Muscle of leg (tissue), 16 donors: ENCODE measurements at places on chromosomes 6 and 20. TPM values are rescaled to one million over a fixed set of nuclear protein-coding genes. Genes with fewer than 3 reads are reported as not detected.

DNA sequence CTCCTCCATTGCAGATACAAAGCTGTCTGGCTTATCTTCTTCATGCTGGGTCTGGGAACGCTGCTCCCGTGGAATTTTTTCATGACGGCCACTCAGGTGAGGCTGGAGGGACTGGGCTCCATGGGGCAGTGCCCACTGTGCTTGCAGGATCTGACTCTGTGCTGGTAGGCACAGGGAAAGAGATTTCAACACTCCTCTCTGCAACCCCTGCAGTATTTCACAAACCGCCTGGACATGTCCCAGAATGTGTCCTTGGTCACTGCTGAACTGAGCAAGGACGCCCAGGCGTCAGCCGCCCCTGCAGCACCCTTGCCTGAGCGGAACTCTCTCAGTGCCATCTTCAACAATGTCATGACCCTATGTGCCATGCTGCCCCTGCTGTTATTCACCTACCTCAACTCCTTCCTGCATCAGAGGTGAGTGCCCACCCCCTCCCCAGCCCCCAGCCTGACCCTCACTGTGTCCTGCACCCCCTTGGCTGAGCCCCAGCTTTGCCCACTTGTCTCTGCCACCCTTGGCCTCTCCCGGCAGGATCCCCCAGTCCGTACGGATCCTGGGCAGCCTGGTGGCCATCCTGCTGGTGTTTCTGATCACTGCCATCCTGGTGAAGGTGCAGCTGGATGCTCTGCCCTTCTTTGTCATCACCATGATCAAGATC, 6.1 kb downstream of the SLC29A1 start:
- no peak for DNase-seq

Gene TRIM31
- polyA plus RNA-seq, result not detected

Gene FAM162B
- 4.6 TPM for polyA plus RNA-seq

Gene BEND6
- 0.36 TPM for polyA plus RNA-seq

DNA sequence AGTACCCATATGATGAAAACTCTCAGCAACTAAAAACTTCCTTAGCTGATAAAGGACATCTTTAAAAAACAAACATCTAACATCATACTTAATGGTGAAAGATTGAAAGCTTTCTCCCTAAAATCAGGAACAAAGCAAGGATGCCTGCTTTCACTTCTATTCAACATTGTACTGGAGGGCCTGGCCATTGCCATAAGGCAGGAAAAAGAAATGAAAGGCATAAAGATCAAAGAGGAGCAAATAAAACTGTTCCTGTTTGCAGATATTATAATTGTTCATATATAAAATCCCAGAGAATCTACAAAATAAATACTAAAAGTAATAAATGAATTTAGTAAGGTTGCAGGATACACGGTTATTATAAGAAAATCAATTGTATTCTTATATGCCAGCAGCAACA, 124.6 kb upstream of the ARMC2 start:
- no peak for DNase-seq

GRCh38 chr6:24401458-24401857, 1.3 kb upstream of the MRS2 start:
- DNase-seq, result no peak

Gene HLA-DRB5
- polyA plus RNA-seq, result 4.6 TPM

- DNase-seq, result no peak
Observed at GRCh38 chr6:125213939-125214338, 60.4 kb downstream of the TPD52L1 start.

Gene CDSN
- polyA plus RNA-seq, result not detected

DNA sequence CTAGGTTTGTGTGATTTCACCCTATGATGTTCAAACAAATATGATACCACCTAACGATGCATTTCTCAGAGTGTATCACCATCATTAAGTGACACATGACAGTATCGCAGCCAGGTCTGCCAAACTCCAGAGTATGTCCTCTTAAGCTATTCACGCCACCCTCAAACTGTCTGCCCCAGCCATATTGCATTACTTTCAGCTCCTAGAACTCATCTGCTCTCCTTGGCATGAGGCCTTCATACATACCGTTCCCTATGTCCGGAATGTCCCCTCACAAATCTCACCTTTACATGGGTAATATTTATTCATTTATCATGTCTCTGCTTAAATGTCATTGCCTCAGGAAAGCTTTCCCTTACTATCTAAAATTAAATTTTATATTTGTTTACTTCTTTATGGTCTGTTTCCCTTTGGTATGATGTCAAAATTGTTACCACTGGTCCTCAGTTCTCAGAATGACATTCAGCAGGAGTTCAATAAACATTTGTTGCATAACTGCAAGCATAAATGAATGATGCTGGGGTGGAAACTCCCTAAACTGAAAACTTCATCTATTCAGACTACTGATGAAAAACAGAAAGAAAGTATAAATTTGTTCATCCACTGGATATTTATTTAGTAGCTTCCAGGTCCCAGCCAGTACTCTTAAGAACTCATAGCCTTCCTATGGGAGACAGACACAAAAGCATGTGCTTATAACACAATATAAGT, 3.2 kb downstream of the SESN1 start:
- DNase-seq, result no peak

Gene TFAP2C
- polyA plus RNA-seq, result 0.07 TPM

DNA sequence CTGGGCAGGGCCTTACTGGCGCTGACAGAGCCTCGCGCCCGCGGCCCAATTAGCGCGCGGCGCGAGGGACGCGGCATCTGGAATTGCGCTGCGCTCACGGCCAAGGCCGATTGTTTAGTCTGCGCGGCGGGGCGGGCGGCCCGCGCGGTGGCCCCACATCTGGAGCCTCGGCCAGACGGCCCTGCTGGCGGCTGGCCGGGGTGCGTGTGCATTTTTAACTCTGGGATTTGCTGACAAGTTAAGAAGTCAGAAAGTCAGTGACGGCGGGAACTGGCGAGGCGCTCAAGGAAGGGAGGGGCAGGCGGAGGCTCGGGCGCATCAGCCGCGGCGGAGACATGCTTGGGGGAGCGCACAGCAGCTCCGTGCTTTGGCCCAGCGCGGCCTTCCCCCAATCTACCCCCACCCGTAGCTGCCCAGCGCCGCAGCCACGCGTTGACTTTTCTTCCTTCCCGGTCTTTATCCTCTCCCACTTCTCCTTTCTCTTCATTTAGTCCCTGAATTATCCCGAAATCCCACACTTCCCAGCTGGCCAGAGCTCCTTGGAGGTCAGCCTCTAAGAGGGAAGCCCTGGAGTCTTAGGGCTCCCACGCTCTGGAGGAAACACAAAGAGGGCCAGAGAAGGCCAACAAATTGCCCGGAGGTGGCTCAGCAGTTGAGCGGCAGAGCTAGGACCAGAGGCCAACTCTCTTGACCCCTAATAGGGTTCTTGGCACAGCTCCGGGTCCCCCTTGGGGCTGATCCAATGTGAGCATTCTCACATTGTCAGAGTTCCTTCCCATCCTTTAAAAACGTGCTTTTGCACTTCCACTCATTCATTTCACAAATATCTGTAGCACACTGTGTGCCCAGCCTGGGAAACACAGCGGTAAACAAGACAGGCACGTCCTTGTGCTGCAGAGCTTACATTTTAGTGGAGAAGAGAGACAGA, 40.8 kb upstream of the FOXP4 start:
- peak; percentile 96 for DNase-seq

DNA sequence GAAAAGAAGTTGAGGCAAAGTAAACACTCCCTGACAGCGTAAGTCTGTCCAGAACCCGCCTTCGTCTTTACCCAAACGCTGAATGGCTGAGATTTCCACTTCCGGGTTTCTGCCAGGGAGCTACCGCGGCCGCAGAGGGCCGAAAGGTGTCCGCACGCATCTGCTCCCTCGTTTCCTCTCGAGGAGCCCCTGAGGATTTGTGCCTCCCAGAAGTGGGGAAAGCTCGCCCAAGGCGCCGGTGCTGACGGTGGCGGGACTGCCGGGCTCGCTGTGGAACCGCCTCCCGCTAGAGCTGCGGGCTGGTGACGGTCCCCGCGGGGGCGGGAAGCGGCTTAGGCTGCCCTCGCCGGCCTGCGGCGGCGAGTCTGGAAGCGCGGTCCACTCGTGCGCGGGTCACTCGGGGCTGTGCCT, 1760.2 kb upstream of the DEFB115 start:
- peak; percentile 4 for DNase-seq

DNA sequence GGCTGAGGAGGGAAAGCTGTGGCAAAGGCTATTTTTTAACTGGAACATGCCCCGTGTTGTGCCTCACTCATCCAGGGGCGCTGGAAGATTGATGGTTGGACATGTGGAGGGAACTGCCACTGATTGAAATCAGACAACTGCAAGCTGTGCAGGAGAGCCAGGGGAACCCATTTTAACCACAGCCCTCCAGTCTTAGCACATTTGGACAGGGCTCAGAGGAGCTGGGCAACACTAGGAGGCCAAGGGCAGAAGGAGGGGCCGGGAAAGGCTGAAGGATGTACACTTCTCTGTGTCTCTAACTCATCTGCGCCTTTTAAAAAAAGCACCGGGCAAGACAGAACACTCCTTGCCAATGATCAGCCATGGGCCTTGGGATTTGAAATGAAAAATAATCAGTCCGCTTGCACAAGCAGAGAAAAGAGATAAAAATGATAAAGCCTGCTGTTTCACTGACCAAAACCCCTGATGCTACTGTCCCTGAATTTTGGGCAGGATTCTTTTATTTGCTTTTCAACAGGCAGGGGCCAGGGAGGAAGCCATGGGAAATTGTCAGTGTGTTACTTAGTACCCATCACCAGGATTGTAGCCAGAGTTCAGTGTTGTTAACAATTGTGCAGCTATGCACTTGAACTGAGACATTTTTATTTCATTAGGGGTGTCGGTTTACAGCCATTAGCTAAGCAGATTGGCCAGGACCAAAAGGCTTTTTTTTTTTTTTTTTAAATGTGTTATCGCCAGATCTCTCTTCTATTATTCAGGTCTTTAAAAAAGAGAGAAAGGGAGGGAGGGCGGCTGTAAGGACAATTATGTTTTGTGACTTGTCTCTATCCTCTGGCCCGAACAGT, 109.3 kb upstream of the EYA4 start:
- peak; percentile 84 for DNase-seq

Gene CDK19
- 12.1 TPM for polyA plus RNA-seq

Gene ANGPT4
- 0.03 TPM for polyA plus RNA-seq

DNA sequence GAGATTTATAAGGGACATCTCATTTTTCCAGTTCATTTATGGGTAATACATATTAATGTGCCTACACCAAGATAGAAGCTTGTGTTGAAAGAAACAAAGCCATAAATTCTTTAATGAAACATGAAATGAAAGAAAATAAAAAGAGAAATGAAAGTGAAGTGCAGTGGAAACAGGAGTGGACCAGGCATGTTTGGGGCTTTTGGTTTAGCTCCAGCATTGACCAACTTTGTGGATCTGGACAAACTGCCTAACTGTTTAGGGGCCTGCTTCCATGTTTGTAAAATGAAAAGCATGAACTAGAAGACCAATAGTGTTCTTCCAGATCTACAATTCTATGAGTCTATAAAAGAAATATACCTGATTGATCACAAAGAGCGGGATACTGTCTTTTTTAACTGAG, 124.9 kb downstream of the GJA10 start:
- DNase-seq, result no peak

DNA sequence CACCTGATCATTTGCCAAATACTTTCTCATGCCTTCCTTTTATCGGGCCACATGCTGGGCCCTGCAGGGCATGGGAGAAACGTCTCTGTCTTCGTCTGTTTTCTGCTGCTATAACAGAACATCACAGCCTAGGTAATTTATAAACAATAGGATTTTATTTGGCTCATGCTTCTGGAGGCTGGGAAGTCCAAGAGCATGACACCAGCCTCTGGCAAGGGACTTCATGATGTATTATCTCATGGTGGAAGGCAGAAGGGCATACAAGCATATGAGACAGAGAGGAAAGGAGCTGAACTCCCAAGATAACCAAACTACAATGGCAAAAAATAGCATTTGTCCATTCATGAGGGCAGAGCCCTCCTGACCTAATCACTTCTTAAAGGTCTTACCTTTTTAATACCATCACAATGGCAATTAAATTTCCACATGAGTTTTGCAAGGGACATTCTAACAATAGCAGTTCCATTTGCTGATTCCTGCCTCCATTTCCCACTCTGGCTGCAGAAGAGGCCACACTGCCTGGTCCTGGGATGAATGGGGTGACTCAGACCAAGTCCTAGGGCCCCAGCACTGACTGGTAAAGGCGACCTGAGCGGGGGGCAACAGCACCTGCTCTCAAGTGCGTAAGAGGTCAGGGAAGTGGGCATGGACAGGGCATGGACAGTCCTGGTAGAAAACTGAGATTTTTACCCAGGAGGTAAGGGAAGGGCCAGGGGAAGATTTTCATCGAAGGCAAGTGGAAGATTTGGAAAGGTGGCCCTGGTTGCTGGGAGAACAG, 5.1 kb upstream of the ZBP1 start:
- DNase-seq, result no peak

- no peak for DNase-seq
Observed at GRCh38 chr20:62786157-62786556, 10.1 kb upstream of the MRGBP start.

- peak; percentile 69 for DNase-seq
Observed at GRCh38 chr6:169252505-169253189, 999 bp downstream of the THBS2 start.

Gene PPP1R14C
- 31.3 TPM for polyA plus RNA-seq

- no peak for DNase-seq
Observed at GRCh38 chr6:4687989-4688947, 87.9 kb upstream of the CDYL start.

- DNase-seq, result no peak
Observed at GRCh38 chr6:125157725-125158124, 4.2 kb downstream of the TPD52L1 start.

GRCh38 chr6:43127877-43128276, 43.2 kb upstream of the SRF start:
- DNase-seq, result peak; percentile 77

DNA sequence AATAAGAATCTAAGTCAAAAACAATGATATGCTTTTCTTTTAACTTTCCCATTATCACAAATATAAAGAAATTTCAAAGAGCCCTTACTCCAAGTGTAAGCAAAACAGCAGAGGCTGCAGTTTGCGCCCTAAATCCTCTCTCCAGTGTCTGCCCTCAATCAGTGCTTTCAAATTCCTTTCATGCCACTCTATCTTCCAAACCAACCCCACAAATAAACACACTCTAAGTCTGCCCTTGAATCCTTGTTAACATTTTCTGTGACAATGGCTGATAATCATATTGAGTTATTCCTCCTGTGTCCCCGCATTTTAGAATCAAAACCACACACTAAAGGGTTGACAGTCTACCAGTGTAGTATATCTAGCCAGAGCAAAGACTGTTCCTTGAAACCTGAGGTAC, 317.9 kb upstream of the MARCKS start:
- DNase-seq, result no peak

GRCh38 chr20:33391722-33392415, 9.4 kb downstream of the CDK5RAP1 start:
- DNase-seq, result peak; percentile 69

- DNase-seq, result no peak
Observed at GRCh38 chr6:122853259-122853995, 64.4 kb downstream of the SMPDL3A start.

Gene YIPF3
- 83.4 TPM for polyA plus RNA-seq
